ENCODE measurements at places on chromosomes 7 and 10.

DNA sequence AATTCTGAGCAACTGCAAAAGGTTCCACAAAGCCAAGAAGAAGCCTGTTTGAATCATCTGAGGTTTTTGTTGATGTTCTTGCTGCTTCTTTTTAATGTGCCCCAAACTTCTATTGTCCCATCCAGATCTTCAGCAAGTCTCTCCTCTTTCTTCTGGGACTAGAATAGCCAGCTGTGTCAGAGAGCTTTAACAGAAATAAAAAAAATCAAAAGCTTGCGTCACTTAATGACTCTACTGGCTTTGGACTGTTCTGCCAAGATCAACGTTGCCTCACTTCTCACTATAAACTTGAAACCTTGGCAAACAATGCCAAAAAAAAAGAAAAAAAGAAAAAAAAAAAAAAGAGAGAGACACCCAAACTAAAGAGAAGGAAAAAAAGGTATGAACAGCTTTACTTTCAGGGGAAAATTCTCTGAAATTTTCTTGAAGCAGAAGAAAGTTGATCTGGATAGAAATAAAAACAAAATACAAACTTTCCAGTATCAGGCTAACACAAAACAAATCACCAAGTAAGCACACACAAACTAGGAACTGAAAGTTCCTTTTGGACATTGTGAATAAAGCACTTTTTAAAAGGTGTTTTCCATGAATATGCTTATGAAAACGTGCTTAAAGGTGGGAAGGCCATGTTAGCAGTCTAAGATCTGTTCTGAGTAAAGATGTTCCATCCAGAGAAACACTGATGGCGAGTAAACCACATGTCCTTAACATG is 14.8 kb downstream of the USP54 start:
- peak overlapping the region; percentile 11 for H3K27ac ChIP-seq
- H3K4me1 ChIP-seq: no peaks in the 10 kb centered on the region
- H3K4me3 ChIP-seq: no peak overlapping the region
- no peaks in the 10 kb centered on the region for H3K27me3 ChIP-seq
- DNase-seq: no peak

GRCh38 chr10:114501650-114502049 is 97.3 kb upstream of the AFAP1L2 start:
- no peak for DNase-seq
- peaks cover 6% of the 10 kb centered on the region for H3K36me3 ChIP-seq
- H3K27ac ChIP-seq: peak overlapping the region; percentile 49
- no peaks in the 10 kb centered on the region for H3K27me3 ChIP-seq

DNA sequence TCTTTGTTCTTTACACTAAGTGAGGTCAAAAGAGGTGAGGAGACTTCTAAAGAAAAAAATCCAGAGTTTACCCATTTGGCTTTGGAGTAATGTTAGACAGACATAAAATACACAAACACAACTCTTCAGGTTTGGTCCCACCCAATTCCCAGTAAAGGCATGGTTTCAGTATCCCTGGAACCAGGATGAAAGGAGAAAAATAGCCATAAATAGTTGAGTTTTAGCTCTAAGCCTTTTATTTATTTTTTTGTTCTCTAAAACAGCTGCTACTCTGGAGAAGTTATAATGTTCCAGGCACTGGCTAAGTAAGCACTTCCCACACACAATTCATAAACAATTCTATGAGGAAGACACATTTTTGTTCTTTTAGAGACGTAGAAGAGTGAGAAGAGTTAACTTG is 4.0 kb downstream of the ABCB1 start:
- peaks cover 23% of the 10 kb centered on the region for H3K4me1 ChIP-seq
- peaks cover 29% of the 10 kb centered on the region for H3K36me3 ChIP-seq
- H3K27ac ChIP-seq: no peak overlapping the region
- no peak overlapping the region for H3K4me3 ChIP-seq

DNA sequence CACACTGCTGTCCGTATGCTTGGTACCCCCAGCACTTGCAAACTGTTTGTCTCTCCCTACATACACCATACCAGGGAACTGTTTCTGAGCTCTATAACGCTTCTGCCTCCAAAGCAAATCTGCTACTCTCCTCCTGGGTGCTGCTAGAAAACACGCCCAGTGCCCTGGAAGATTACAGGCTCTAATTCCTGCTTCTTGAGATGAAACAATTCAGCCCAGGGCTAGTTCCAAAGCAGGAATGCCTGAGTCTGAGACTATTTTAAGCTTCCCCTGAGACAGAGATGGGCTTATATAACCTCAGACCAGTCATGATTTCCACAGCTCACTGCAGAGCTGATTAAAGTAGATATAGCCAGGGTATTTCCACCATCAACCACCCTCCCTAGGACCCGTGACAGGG is 327.1 kb downstream of the GPR158 start:
- H3K36me3 ChIP-seq: no peaks in the 10 kb centered on the region
- DNase-seq: no peak
- H3K4me1 ChIP-seq: no peaks in the 10 kb centered on the region
- no peak overlapping the region for H3K27ac ChIP-seq

DNA sequence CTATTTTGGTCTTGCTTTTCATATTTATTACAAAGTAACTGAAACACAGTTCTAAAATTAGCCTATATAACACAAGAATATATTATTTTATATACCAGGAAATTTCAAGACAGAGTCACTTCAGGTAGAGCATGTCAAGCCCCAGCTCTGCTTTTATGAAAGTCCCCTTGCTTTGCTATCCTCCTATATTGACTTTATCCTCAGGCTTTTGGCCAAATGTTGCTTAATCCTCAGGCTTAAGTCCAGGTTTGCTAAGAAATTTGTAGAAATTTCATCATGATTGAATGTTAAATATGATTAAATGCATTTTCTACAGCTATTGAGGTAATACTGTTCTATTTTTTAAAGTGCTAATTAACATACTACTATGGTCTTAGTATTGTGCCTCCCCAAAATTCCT is 227.6 kb downstream of the FZD1 start:
- no peaks in the 10 kb centered on the region for H3K36me3 ChIP-seq
- H3K27ac ChIP-seq: no peak overlapping the region
- DNase-seq: no peak
- no peaks in the 10 kb centered on the region for H3K27me3 ChIP-seq
- H3K4me1 ChIP-seq: no peaks in the 10 kb centered on the region

- H3K36me3 ChIP-seq: peaks cover 3% of the 10 kb centered on the region
- peaks cover 23% of the 10 kb centered on the region for H3K4me1 ChIP-seq
- H3K27ac ChIP-seq: no peak overlapping the region
- H3K4me3 ChIP-seq: no peak overlapping the region
- peaks cover 30% of the 10 kb centered on the region for H3K27me3 ChIP-seq
Observed at GRCh38 chr7:99791667-99792369, 7.8 kb upstream of the CYP3A4 start.

GRCh38 chr10:29918623-29919400 is 140.6 kb downstream of the JCAD start:
- no peaks in the 10 kb centered on the region for H3K36me3 ChIP-seq
- H3K27ac ChIP-seq: no peak overlapping the region
- no peak for DNase-seq
- H3K27me3 ChIP-seq: peaks cover 33% of the 10 kb centered on the region
- H3K4me1 ChIP-seq: no peaks in the 10 kb centered on the region

DNA sequence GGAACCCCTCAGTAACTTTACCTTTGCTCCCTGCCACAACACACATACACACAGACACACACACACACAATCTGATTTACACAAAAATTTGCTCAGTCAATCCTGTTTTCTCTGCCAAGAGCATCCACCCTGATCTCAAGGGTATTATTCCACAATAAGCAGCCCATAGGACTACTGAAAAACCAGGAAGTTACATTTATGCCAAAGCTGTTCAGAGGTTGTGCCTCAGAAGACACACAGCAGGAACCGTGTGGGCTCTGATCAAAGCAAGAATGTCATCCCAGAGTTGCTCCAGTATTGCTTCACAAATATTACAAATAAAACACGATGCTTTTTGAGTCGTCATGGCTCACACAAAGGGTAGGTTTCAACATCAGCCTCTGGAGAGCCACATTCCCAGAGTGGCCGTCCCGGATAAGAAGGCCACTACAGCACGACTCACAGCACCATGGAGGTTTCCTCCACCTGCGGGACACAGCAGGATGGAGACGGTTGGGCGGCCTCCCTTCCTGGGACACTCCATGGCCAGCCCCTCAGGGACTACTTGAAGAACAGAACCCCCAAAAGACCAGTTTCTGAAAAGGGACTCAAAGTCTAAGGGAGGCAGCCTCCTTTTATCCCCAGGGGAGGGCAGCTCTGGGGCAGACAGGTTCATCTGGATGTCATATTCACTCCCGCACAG is 1.6 kb downstream of the AIFM2 start:
- no peaks in the 10 kb centered on the region for H3K27me3 ChIP-seq
- H3K27ac ChIP-seq: no peak overlapping the region
- H3K4me1 ChIP-seq: peaks cover 17% of the 10 kb centered on the region
- H3K4me3 ChIP-seq: no peak overlapping the region

DNA sequence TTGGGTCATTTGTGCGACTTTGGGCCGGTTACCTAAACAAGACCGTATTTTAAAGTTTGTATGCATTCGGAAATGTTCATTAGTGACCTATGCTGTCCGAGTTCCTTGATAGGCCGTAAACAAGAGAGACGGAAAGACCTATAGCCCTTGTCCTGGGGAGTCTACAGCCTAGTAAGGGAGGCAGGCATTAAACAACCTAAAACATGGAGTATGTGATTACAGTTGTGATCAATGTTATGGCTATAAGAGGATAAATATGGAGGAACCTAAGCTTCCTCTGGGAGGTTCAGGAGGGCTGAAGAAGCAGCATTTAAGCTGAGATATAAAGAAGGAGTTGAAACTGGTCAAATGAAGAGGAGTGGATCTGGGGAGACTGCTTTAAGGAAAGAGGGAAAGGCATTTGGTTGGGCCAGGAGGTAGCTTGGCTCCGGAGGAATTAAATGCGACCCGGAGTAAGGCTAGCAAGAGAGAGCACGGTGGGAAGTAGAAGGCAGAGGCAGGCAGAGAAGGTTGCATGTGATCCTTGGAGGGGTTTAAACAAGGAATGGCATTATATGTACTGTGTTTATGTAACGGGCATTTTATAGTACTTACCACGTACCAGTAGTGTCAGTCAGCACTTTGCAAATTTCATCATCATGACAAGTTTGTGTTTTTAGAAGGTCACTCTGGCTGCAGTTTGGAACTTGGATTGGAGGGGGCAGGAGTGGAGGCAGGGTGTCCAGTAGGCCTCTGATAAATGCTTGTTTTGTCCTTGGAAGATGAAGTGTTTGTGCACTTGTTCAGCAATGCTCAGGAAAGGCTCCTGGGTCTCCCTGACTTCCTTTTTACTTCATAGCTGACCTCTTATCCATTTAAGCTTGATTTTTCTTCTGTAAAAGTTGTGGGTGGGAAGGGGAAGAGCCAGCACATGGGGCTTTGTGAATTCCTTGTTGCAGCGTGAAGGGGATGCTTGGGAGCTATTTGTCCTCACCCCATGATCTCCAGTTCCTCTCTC is 1.0 kb upstream of the AVPI1 start:
- peaks cover 17% of the 10 kb centered on the region for H3K4me1 ChIP-seq
- DNase-seq: no peak
- H3K36me3 ChIP-seq: peaks cover 8% of the 10 kb centered on the region
- H3K27ac ChIP-seq: peak overlapping the region; percentile 67
- H3K4me3 ChIP-seq: peak overlapping the region; percentile 84
- H3K27me3 ChIP-seq: no peaks in the 10 kb centered on the region

DNA sequence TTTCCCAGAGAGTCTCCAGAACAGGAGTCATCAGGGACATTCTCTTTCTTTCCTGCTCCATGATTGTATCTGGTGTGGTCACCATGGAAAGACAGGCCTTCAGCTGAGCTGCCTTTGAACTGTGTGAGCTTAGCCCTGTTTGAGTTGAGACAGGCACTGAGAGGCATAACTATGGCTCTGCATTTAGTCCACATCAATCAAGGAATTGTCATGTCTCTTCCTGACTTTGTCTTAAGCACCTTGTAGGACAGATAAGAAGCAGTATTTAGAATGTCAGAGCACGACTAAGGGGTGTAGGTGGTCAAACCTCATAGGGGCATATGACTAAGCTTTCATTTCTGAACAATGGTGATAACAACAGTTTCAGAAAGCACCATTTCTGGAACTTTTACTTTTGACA is 53.5 kb downstream of the EPDR1 start:
- no peak overlapping the region for H3K4me3 ChIP-seq
- H3K36me3 ChIP-seq: peaks cover 3% of the 10 kb centered on the region
- H3K4me1 ChIP-seq: no peaks in the 10 kb centered on the region
- DNase-seq: no peak
- H3K27me3 ChIP-seq: peaks cover 9% of the 10 kb centered on the region

DNA sequence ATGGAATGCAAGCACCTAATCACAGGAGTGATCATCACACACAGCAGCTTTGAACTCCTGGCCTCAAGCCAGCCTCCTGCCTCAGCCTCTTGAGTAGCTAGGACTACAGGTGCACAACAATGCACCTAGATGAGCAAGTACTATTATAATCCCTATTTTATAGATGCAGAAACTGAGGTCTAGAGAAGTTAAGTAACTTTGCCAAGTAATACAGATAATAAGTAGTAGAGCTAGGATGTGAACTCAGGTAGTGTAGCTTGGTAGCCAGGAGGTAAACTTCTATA is 33.7 kb downstream of the DNAJC12 start:
- peaks cover 34% of the 10 kb centered on the region for H3K27me3 ChIP-seq
- no peak overlapping the region for H3K27ac ChIP-seq

- no peaks in the 10 kb centered on the region for H3K36me3 ChIP-seq
- H3K4me3 ChIP-seq: peak overlapping the region; percentile 3
- H3K4me1 ChIP-seq: peaks cover 39% of the 10 kb centered on the region
Observed at GRCh38 chr10:12507165-12507850, 158.0 kb downstream of the CAMK1D start.

GRCh38 chr7:82209179-82209747 is 234.3 kb downstream of the CACNA2D1 start:
- no peaks in the 10 kb centered on the region for H3K36me3 ChIP-seq
- no peak for DNase-seq
- H3K27ac ChIP-seq: no peak overlapping the region
- no peak overlapping the region for H3K4me3 ChIP-seq
- H3K27me3 ChIP-seq: no peaks in the 10 kb centered on the region

GRCh38 chr10:122267849-122268737 is 3.0 kb upstream of the BTBD16 start:
- H3K36me3 ChIP-seq: no peaks in the 10 kb centered on the region
- peaks cover 48% of the 10 kb centered on the region for H3K27me3 ChIP-seq
- H3K4me1 ChIP-seq: peaks cover 4% of the 10 kb centered on the region
- H3K27ac ChIP-seq: no peak overlapping the region
- H3K4me3 ChIP-seq: no peak overlapping the region

GRCh38 chr10:100192350-100192749 is 6.5 kb upstream of the ERLIN1 start:
- no peak for DNase-seq
- H3K27ac ChIP-seq: no peak overlapping the region
- no peak overlapping the region for H3K4me3 ChIP-seq
- H3K4me1 ChIP-seq: peaks cover 8% of the 10 kb centered on the region

DNA sequence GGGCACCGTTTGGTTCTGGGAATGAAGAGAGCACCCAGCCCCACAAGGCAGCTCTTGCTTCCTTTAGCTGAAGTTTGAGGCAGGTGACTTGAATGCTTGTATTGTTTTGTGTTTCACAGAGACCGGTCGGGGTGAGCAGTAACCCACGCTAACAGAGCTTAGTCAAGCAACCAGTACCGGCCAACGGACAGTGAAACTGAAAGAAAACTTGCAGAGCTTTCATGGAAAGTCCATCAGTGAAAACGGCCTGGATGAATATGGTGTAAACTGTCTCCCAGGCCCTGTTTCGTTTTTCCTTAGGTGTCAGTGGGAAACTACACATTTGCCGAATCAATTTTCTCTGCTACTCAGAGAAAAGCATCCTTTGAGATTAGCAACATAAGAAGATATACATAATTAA is 101.1 kb downstream of the LYZL1 start:
- no peaks in the 10 kb centered on the region for H3K36me3 ChIP-seq
- DNase-seq: no peak
- no peak overlapping the region for H3K4me3 ChIP-seq
- no peak overlapping the region for H3K27ac ChIP-seq
- peaks cover 29% of the 10 kb centered on the region for H3K27me3 ChIP-seq
